ENCODE measurements at places on chromosomes 7 and 10.
A peak's percentile ranks its signal among the peaks of the same experiment; 100 is the strongest.

- DNase-seq, result peak; percentile 93
Measured at GRCh38 chr10:99966306-99966705, 43.4 kb downstream of the DNMBP start.

- DNase-seq, result no peak
Measured at GRCh38 chr7:52670608-52671225, 364.7 kb upstream of the POM121L12 start.

GRCh38 chr10:45673074-45673648 is 589 bp upstream of the ZFAND4 start:
- DNase-seq, result no peak

GRCh38 chr10:124643330-124644009 is 100.7 kb downstream of the FAM53B start:
- no peak for DNase-seq

GRCh38 chr10:119516381-119517234 is 25.9 kb downstream of the RGS10 start:
- no peak for DNase-seq

Data from brain microvascular endothelial cell (primary cell).